Upper lobe of right lung (tissue), 1 donor: ENCODE measurements at places on chromosomes 12 and 14. TPM values are rescaled to one million over a fixed set of nuclear protein-coding genes. Genes with fewer than 3 reads are reported as not detected.

The MYH7 gene
- total RNA-seq, result 0.12 TPM

DNA sequence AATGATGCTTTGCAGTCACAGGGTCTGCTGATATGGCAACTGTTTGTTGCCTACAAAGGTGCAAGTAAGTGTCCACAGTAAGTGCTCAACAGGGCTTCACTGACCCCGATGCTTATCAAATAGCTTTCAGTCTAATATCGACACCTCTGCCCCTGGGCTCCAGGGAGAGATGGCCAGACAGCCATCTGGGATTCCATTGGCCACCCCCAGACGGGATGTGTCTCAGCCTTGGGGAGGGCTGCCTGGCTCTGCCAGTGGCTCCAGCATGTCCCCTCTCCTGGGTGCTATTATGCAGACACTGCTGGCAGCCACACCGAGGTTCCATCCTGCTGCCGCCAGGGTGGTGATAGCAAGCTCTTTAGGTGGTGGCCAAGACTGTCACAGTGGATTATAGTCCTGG lies 57.4 kb downstream of the DGLUCY start:
- H3K4me3 ChIP-seq, result no peak overlapping the region
- peaks cover 76% of the 10 kb centered on the region for H3K36me3 ChIP-seq
- no peak for DNase-seq
- no peaks in the 10 kb centered on the region for H3K4me1 ChIP-seq
- no peak overlapping the region for H3K27ac ChIP-seq

The COX8C gene
- not detected for total RNA-seq

DNA sequence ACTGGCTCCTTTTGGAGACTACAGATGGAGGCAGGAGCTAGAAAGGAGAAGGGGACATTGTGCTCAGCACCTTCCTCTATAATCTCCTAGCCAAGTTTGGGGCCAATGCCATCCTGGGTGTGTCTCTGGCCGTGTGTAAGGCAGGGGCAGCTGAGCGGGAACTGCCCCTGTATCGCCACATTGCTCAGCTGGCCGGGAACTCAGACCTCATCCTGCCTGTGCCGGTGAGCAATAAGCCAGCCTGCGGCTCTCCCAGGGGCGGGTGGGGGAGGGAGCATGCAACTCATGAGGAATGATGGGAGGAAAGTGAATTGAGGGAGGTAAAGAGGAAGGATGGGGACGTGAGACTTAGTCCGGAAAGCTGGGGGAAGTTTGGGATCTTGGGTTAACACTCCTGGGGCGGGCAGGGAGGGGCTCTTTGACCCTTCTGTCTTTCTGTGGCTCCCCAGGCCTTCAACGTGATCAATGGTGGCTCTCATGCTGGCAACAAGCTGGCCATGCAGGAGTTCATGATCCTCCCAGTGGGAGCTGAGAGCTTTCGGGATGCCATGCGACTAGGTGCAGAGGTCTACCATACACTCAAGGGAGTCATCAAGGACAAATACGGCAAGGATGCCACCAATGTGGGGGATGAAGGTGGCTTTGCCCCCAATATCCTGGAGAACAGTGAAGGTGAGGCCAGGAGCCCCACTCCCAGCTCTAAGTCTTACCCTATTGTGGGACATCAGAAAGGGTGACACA lies 3.3 kb downstream of the ENO2 start:
- H3K4me1 ChIP-seq, result peaks cover 6% of the 10 kb centered on the region
- H3K4me3 ChIP-seq, result no peak overlapping the region
- no peak for DNase-seq
- no peaks in the 10 kb centered on the region for H3K36me3 ChIP-seq

GRCh38 chr14:59439256-59439965 lies 25.8 kb downstream of the GPR135 start:
- no peaks in the 10 kb centered on the region for H3K36me3 ChIP-seq
- no peak overlapping the region for H3K27ac ChIP-seq
- no peak overlapping the region for H3K4me3 ChIP-seq

GRCh38 chr12:42868291-42868690 lies 278.7 kb upstream of the PRICKLE1 start:
- no peaks in the 10 kb centered on the region for H3K36me3 ChIP-seq
- no peak for DNase-seq
- no peaks in the 10 kb centered on the region for H3K27me3 ChIP-seq
- H3K4me3 ChIP-seq, result no peak overlapping the region
- H3K4me1 ChIP-seq, result no peaks in the 10 kb centered on the region

- no peak within 1 kb of the TSS for H3K4me3 ChIP-seq
- peaks cover 5% of the 10 kb centered on the region for H3K27me3 ChIP-seq
- no peaks in the 10 kb centered on the region for H3K36me3 ChIP-seq
- no peak within 1 kb of the TSS for H3K27ac ChIP-seq
These were observed at the start of gene STAB2 for GRCh38 chr12:103586791-103587370. Gene STAB2, plus strand, starts transcription at chr12:103587273. Its CDS starts 204 bp downstream, at chr12:103587477.

- peaks cover 4% of the 10 kb centered on the region for H3K27me3 ChIP-seq
- no peaks in the 10 kb centered on the region for H3K36me3 ChIP-seq
- DNase-seq, result peak; percentile 79
- peaks cover 11% of the 10 kb centered on the region for H3K4me1 ChIP-seq
- H3K4me3 ChIP-seq, result no peak within 1 kb of the TSS
- no peak within 1 kb of the TSS for H3K27ac ChIP-seq
These were observed at the start of gene ANKRD33 for GRCh38 chr12:51887476-51888315. Gene ANKRD33, plus strand, starts transcription at chr12:51888103. Its CDS starts 84 bp downstream, at chr12:51888187.

DNA sequence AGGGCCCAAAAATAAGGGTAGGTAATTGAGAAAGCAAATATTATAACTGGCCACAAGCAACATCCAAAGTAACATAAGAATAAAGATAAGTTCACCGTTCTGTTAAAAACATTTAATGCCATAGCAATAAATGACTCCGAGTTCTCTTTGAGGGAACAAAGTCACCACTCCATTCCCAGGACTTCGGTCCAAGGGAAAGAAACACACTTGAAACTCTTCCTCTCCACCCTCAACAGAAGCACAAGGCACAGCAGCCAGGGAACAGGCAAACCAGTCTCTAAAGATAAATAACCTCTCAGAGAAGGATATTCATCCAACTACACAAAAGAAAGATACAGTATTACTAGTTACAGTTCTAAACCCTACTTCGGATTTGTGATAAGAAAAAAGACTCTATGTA lies 2.5 kb downstream of the SETD3 start:
- H3K4me3 ChIP-seq, result no peak overlapping the region
- no peak for DNase-seq
- no peak overlapping the region for H3K27ac ChIP-seq
- H3K36me3 ChIP-seq, result no peaks in the 10 kb centered on the region
- H3K27me3 ChIP-seq, result no peaks in the 10 kb centered on the region

DNA sequence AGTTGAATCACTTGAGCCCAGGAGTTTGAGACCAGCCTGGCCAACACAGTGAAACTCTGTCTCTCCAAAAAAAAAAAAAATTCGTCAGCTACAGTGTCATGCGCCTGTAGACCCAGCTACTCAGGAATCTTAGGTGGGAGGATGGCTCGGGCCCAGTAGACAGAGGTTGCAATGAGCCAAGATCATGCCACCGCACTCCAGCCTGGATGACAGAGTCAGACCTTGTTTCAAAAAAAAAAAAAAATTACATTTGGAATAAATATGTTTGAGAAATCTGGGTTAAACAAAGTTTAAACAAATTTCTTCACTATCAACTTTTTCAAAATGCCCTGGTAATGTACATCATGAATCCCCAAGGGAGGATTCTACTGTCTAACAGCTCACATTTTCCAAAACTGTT lies 187.0 kb upstream of the RASSF8 start:
- H3K36me3 ChIP-seq, result no peaks in the 10 kb centered on the region
- no peak overlapping the region for H3K27ac ChIP-seq
- H3K4me3 ChIP-seq, result no peak overlapping the region
- DNase-seq, result no peak
- H3K27me3 ChIP-seq, result no peaks in the 10 kb centered on the region

- no peak for DNase-seq
- H3K36me3 ChIP-seq, result no peaks in the 10 kb centered on the region
- no peak overlapping the region for H3K27ac ChIP-seq
- no peak overlapping the region for H3K4me3 ChIP-seq
- peaks cover 5% of the 10 kb centered on the region for H3K4me1 ChIP-seq
These were observed 146.9 kb downstream of the BCL11B start for GRCh38 chr14:99125113-99125512.

- H3K4me1 ChIP-seq, result peaks cover 5% of the 10 kb centered on the region
- H3K27ac ChIP-seq, result no peak overlapping the region
- H3K27me3 ChIP-seq, result no peaks in the 10 kb centered on the region
- H3K4me3 ChIP-seq, result no peak overlapping the region
- peaks cover 42% of the 10 kb centered on the region for H3K36me3 ChIP-seq
- peak; percentile 28 for DNase-seq
These were observed 33.5 kb downstream of the SLC15A4 start for GRCh38 chr12:128790221-128790620.

The RNASE3 gene
- not detected for total RNA-seq

DNA sequence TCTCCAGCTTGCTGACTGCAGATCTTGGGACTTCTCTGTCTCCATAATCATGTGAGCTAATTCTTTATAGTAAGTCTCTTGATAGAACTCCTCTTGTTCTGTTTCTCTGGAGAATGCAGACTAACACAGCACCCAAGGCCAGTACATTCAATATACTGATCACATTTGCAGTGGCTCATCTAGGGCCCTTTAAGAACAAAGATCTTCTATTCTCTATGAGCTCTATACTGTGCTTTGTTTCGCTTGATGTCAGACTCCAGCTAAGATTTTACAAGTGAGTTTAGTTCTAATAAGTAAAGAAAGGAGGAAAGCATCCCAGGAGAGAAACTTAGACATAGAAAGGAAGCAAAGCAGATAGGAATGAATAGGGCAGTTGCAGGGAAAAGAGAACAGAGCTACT lies 69.3 kb upstream of the TMPO start:
- no peaks in the 10 kb centered on the region for H3K27me3 ChIP-seq
- H3K4me1 ChIP-seq, result no peaks in the 10 kb centered on the region

DNA sequence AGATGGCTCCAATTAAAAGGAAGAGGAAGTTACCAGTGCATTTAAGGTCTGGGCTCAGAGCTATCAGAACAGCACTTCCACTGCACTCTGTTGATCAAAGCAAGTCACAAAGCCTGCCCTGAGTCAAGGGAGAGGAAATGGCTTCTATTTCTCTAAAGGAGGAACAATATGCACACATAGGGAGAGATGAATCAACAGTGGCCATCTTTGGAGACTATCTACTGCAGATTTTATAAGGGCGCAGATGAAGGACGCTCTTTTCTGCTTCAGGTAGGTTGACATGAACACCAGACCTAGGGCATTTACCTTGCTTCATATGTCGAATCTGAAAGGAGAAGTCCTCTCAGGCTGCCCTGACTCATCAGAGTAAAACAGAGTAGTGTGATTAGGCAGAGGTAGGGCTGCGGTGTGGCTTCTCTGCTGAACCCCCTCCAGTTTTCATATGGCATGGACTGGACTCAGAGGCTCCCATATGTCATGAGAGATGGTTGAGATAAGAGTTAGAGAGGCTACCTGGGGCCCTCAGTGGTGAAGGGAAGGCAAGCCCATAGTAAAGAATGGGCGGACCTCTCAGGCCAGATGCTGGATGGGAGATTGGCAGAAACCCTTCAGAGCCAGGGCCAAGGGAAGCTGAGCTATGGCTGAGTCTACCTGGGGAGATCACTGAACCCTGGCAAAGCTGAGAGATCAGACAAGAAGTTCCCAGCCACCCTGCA lies 84.4 kb downstream of the ARF6 start:
- H3K36me3 ChIP-seq, result no peaks in the 10 kb centered on the region
- H3K27ac ChIP-seq, result no peak overlapping the region
- DNase-seq, result no peak
- H3K4me1 ChIP-seq, result peaks cover 29% of the 10 kb centered on the region

The SIX6 gene
- not detected for total RNA-seq

DNA sequence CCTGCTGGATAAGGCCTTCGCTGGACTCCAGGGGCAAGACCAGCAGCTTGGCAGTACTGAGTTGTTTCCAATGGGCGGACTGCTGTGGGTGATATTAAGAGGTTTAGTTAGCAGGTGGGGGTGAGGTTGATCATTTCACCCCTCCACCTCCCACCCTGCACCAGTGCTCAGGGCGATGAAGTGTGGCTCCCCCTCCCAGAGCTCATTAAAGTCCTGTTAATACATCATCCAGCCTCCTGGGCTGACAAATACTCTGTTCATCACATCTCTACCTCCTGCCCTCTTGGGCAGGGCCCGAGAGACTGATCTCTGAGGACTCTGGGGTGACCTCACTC lies 2.4 kb upstream of the FIGNL2 start:
- no peak for DNase-seq
- H3K27me3 ChIP-seq, result peaks cover 23% of the 10 kb centered on the region
- H3K4me1 ChIP-seq, result peaks cover 37% of the 10 kb centered on the region

GRCh38 chr14:29836395-29836794 lies 91.3 kb downstream of the PRKD1 start:
- no peak overlapping the region for H3K4me3 ChIP-seq
- no peak for DNase-seq
- H3K4me1 ChIP-seq, result no peaks in the 10 kb centered on the region
- H3K27me3 ChIP-seq, result no peaks in the 10 kb centered on the region

DNA sequence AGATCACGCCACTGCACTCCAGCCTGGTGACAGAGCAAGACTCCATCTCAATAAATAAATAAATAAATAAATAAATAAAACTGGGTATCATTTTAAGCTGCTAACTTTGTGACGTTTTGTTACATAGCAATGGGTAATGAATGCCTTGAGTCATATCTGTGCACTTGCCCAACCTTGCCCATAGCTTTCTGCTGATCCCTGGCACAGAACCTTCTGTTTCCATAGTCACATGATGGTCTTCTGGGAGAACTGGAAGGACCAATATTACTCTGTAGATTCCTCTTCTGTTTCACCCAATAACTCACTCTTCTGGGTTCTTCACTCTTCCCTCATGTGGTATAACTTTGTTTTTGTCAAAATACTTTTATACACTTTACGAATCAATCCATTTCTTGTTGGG lies 140.8 kb downstream of the SCARB1 start:
- H3K27ac ChIP-seq, result no peak overlapping the region
- H3K27me3 ChIP-seq, result no peaks in the 10 kb centered on the region
- H3K36me3 ChIP-seq, result no peaks in the 10 kb centered on the region

DNA sequence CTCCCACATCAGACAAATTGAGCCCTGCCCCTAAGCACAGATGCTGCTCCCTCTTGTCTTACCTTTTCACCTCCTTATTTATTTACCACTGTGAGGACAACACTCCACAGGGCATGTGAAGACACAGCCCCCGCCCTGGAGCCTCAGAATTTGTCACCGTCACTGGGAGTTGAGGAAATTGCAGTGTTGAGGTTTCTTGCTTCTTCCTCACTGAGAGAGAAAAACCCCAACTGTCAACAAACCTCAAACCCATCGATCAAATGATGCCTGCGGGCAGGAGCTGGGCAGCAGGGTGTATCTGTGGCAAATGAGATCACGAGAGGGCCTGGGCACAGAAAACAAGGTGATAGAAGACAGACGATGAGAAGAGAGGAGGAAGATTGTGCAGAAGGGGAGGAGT lies 30.5 kb upstream of the PLEKHG3 start:
- peak overlapping the region; percentile 55 for H3K27ac ChIP-seq
- no peak for DNase-seq
- peaks cover 6% of the 10 kb centered on the region for H3K4me1 ChIP-seq
- H3K4me3 ChIP-seq, result no peak overlapping the region
- no peaks in the 10 kb centered on the region for H3K27me3 ChIP-seq

DNA sequence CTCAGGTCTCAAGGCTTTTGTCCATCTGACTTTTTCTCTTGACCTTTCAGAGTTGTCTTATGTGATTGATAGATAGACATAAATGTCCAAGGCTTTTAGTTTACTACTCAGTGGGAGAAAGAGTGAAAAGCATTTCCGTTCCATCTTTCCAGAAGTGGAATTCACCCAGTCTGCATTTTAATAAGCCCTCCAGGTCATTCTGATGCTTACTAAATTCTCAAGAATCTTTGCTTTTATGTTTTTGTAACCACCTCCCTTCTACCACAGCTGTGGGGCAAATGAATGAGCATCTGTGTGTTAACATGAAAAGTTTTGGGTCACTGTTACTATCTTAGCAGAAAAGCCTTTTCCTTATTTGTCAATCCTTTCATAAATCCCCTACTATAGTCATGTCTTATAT lies 251.4 kb downstream of the LRIG3 start:
- no peaks in the 10 kb centered on the region for H3K36me3 ChIP-seq
- H3K4me1 ChIP-seq, result no peaks in the 10 kb centered on the region
- H3K27ac ChIP-seq, result no peak overlapping the region
- H3K27me3 ChIP-seq, result no peaks in the 10 kb centered on the region
